Activated CD4-positive, alpha-beta T cell treated with anti-CD3 and anti-CD28 coated beads for 4 hours (primary cell): ENCODE measurements at places on chromosomes 11 and 22.

DNA sequence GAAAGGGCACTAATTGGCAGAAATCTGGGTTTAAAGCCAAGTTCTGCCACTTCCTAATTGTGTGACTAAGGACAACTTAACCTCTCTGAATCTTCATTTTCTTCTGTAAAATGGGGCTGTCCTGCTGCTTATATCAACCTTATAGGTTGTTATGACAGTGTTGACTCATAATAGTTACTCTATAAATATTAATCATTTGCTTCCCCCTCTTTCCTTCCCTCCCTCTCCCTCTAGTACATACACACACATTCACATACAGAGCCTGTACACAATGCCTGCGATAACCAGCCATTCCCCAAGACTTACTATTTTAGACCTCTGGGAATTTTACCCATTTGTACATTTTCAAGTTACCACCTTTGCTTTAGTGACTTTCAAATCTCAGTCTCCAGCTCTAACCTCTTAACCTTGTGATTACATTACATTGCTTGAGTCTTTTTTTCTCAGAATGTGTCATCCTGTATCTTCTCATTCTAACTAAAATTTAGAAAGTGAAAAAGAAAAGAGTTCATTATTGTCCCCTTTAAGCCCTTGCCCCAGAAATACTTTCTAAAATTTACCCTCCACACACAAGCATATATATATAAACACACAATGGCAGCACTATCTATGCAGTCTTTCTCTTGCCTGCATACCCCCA lies 31.9 kb downstream of the GDPD4 start:
- no peak for DNase-seq

GRCh38 chr11:6489306-6489705 lies 7.8 kb upstream of the DNHD1 start:
- no peak for DNase-seq

DNA sequence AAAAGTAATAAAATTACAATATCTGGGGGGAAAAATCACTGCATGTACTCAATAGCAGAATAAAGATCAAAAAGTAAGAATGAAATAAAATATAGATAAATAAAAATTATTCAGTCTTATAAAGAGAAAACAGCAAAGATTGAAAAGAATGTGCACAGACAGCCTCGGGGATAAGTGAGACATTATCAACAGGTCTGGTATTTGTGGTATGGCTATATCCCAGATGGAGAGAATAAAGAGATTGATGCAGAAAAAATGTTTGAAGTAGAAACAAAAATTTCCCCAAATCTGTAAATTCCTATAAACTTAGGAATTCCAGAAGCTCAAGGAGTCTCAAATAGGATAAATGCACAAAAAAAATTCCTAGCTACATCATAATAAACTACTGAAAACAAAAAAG lies 74.5 kb upstream of the LUZP2 start:
- no peak for DNase-seq

GRCh38 chr11:10044618-10045017 lies 249.4 kb downstream of the SBF2 start:
- no peak for DNase-seq

GRCh38 chr11:70824605-70825245 lies 426.4 kb downstream of the CTTN start:
- no peak for DNase-seq

- no peak for DNase-seq
Measured at GRCh38 chr11:130874396-130874795, 41.9 kb downstream of the SNX19 start.

DNA sequence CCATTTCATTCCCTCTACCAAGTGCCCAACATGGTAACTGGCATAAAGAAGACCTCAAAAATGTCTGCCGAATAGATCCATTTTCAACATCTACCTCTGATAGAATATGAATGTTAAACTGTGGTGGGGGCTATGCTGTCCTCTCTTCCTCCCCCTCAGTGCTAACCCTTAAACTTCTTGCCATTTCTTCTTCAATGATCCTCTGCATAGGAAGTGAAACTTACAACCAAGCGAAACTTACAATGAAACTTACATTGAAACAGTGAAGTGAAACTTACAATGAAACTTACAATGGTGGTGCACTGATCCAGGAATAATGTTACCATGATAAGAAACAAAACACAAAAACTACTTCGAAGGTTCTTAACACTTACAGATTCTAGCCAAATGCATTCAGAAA lies 4.7 kb downstream of the RTCB start:
- DNase-seq, result no peak

DNA sequence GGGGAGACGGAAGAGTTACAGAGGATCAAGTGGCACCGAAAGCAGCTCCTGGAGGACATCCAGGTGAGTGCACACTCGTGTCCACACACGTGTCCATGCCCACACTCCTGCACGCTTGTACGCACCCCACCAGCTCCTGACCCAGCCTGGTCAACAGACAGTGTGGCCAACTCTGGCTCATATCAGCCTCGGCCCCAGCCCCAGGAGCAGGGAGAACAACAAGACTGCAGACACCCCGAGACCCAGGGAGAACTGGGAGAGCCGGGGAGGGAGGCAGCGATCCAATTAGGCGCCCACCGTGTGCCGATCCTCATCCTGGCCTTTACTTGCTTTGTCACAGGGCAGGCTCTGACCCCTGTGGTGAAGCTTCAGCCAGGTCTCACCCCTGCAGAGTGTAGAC lies 10.3 kb downstream of the CYTH4 start:
- no peak for DNase-seq

GRCh38 chr11:23078289-23078971 lies 218.2 kb upstream of the CCDC179 start:
- DNase-seq, result no peak

- DNase-seq, result no peak
Measured at GRCh38 chr22:39718921-39719475, 148.4 kb downstream of the CACNA1I start.

- no peak for DNase-seq
Measured at GRCh38 chr11:45859661-45860140, 12.4 kb downstream of the CRY2 start.

DNA sequence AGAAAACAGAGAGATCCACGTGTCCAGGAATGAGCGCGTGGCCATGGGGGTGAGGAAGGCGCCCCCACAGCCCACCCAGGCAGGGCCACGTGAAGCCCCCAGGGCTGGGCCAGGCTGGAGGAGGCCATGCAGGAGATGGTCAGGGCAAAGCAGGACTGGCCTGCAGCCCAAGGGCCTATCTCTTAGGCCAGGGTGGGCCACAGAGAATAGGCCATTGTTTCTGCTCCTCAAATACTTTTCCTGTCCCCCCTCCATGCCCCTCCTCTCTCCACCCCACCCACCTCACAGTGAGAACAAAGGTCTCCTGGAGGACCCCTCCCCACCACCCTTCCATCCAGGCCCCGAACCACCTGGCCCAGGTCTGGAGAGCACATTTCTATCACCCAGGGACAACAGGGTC lies 8.3 kb upstream of the CDC42EP1 start:
- DNase-seq, result no peak

DNA sequence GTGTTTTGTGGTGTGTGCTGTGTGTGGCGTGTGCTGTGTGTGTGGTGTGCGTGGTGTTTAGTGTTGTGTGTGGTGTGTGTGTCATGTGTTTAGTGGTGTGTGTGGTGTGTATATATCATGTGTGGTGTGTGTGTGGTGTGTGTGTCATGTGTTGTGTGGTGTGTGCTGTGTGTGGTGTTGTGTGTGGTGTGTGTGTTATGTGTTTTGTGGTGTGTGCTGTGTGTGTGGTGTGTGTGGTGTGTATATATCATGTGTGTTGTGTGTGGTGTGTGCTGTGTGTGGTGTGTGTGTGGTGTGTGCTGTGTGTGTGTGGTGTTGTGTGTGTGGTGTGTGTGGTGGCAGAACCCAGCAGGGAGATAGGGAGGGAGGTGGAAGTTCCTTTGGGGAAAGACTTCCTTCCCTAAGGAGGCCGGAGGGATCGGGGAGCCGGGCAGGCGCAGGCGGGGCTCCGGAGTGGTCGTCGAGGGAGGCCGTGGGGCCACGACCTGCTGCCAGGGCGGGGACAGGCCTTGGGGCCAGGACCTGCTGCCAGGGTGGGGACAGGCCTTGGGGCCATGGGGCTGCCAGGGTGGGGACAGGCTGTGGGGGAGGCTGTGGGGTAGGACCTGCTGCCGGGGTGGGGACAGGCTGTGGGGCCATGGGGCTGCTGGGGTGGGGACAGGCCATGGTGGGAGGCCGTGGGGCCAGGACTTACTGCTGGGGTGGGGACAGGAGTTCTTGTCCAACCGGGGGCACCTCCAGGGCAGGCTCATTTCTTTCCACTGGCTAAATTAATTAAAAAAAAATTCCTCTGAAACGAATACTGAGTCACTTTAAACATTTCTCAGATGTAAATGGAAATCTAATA lies 15.2 kb downstream of the PIM3 start:
- DNase-seq, result no peak

DNA sequence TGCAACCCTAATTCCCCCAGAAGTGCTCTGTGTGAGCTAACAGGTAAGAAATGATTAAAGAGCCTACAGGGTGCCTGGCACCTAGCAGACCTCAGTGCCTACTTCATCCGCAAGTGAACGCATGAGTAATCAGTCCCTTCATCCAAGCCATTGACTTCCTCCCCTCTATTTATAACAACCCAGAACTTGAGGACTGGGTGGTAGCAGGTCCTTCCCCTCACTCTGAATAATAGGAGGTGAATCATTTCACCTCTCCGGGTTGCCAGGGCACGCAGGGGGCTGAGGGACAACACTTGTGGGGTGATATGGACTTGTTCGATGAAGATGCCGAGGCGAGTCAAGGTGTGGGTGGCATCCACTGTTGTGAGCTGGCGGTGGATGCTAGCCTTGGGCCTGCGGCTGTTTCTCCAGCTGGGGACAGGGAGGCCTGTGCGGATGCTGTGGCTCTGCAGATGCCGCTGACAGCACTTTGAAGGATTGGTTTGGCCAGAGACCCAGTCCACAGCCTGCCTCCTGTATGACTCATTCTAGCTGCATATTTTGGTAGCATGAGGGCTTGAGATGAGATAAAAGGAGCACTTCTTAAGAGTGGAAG lies 11.7 kb upstream of the SORL1-AS1 start:
- DNase-seq, result peak; percentile 73
